ENCODE measurements at places on chromosomes 2 and 18.
A peak's percentile ranks its signal among the peaks of the same experiment; 100 is the strongest.

DNA sequence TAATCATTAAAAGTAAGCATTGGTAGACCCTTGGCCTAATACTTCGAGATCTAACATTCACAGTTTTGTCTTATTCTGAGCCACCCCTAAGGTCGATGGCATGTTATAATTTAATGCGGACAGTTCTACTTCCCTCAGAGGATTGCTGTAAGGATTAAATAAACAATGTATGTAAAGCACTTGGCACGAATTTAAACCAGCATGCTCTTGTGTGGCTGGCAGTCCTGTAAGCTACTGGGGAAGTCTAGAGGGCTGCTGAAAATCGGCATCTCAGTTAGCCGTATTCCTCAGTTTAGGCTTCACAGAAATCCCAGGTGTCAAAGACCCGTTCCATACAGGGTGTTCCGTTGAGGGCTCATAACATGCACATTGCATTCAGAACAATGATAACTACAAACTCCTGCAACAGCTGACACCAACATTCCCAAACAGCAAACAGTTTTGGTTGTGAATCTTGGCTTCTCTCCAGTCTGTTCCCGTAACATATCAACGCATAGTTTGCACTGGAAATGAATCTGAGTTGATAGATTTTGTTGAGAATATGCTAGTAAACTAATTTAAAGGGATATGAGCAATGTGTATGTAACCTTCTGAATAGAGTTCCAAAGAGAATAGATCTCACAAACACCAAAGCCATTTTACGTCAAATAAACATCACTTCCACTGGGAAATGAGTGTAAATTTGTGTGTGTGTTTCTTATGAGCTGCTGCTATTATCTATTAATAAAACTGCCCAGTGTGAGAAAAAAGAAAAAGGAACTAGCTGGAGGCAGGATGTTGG lies 52.2 kb upstream of the ACKR3 start:
- no peak for DNase-seq

DNA sequence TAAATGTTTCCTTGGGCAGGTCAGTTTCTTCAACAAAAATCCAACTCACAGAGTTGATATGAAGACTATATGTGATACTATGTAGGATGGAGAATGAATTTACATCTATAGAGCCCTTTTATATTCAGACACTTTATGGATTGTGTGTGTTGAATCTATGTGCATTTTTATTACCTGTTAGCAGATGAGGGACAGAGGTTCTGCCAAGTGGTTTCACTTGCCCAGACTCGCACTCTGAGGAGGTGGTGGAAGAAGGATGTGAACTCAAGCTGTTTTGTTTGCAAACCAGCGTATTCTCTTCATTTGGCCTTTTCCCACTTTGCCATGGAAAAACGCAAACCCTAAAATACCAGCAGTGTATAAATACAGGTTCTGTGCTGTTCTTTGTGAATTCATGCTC lies 237.6 kb downstream of the TDRD15 start:
- no peak for DNase-seq

DNA sequence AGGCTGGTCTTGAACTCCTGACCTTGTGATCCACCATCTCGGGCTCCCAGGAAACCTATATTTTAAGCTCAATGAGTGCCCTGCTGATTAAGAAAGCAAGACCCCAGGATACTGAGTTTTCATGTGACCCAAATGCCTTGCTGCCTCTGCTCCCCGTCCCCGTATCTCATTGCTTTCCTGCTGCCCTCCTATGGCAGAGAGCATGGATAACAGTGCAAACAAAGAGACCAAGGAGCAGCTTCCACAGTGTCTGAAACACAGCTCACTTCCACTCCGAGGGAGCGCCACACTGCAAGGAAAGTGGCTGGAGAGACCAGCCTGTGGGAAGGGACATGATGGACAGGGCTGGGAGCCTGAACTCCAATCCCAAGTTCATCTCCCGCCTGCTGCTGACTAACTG lies 246.8 kb downstream of the TMEM182 start:
- DNase-seq = no peak

DNA sequence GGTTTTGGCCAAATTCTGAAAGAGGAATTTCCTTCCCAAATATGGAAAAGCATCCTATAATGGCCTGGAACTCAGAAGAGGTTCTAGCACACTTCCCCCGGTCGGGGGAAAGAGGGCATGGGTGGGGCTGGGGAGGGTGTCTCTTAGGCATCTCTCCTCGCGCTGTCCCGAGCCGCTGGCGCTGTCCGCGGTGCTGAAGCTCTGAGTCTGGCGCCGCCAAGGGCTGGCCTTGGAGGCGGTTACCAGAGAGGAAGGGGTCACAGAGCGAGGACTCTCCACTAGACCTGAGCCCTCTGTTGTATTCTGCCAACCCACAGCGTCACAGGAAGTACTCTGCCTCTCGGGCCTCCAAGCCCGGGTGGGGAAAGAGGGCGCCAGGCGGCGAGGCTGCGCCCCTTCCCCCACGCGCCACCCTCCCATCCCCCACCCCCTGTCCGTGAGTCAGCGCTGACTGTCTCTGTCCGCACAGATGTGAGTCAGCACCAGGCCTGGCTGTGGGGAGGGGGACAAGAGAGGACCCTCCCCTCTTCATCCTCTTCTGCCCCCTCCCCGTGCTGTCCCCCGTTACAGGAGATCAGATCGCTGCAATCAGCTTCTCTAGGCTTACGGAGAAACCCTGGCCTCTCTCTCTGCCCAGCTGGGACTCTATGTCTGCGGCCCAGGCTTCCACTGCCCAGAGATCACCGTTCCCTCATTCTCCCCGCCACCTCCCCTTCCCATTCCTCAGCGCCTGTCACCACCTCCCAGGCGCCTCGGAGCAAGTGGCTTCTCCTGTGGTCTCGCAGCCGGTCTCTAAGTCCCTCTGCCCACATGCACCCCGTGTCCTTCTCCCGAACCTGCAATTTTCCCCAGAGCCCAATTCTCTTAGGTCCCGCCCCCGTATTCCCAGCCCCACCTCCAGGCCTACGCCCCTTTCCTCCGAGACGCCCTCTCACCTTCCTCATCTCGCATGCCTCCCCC lies 779 bp downstream of the PTPRN start:
- peak; percentile 90 for DNase-seq

DNA sequence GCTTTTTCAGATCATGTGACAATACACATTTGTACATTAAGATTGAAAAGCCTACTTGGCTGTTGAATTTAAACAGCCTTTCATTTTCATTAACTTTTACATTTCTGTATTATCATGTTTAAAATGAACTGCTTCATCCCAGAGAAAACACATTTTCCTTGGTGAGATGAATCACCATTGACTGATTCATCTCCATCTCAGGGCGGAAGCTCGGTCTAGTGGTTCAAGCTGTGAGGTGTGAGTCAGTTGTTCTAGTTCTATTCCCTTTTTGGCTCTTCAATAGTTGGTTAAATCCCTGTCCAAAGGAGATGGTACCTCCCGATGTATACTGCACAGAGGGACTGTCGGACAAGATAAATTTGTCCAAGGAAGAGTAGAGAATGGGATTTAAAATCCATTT lies 189.7 kb downstream of the ADCYAP1 start:
- DNase-seq = no peak

DNA sequence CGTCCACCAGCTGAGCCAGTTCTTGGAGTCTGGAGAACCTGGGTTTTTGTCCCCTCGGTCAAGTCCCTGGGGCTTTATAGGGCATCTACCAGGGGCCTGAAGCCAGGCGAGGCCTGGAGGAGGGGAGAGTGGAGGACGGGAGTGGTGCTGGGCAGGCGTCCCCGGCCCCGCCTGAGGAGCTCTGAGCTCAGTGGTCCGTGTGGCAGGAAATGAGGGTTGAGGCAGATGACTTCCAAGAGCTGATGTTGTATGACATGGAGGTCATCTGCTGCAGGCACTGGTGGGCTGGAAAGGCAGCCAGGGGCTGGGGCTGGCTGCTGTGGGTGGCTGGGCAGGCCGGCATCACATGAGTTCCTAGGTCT lies 118.5 kb upstream of the HS6ST1 start:
- DNase-seq = no peak

DNA sequence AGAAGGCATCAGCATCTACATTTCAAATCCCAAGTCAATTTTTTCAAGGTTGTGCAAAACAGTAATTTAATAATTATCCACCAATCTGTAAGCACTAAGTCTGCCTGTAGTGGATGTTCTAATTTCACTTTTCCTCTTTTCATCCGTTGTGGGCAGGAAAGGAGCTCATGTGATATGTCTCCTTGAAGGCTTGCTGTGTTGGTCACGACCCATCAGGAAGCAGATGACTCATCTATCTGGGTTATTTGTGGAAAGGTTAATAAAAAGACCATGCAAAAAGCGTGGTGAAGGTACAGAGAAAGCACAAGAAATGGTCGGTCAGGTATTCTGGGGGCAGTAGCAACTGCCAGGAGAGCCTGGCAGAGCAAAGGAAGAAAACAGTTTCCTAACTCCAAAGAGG lies 476.7 kb upstream of the RAB6C start:
- DNase-seq = no peak

GRCh38 chr2:167318581-167318980 lies 430.3 kb downstream of the XIRP2 start:
- no peak for DNase-seq

- no peak for DNase-seq
These were observed 238.8 kb downstream of the SLC8A1 start for GRCh38 chr2:40213071-40213470.

DNA sequence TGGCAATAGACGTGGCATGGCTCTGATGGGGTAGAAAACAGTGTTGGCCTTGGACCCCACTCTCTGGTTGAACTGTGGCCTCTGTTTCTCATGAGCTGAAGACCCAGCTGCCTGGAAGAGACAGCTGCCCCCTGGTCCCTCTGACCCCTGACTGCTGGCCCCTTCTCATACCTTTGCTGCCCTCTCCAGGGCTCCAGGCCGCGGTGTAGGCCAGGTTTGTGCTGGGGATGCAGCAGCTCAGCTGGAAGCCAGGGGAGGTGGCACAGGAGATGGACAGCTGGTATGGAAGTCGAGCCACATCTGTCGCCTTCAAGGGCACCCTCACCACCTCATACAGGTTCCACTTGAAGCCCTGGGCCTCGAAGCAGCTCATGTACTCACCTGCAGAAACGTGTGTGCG lies 31.7 kb upstream of the SELENOI start:
- DNase-seq = peak; percentile 32

GRCh38 chr2:241618296-241618805 lies 18.6 kb downstream of the THAP4 start:
- DNase-seq = no peak
